Activated CD4-positive, alpha-beta T cell treated with anti-CD3 and anti-CD28 coated beads, Interleukin-2, amount 10 ng/mL, durations not matched to agents 7 days and 5 days (primary cell): ENCODE measurements at places on chromosomes 6 and 20. TPM values are rescaled to one million over a fixed set of nuclear protein-coding genes. Genes with fewer than 3 reads are reported as not detected.

Gene HFE
- total RNA-seq = 3.5 TPM

Gene ADGB
- total RNA-seq = not detected

Gene APOM
- total RNA-seq = 3.9 TPM

- DNase-seq = no peak
Observed at GRCh38 chr20:47213966-47214365, 142.5 kb downstream of the ZMYND8 start.

DNA sequence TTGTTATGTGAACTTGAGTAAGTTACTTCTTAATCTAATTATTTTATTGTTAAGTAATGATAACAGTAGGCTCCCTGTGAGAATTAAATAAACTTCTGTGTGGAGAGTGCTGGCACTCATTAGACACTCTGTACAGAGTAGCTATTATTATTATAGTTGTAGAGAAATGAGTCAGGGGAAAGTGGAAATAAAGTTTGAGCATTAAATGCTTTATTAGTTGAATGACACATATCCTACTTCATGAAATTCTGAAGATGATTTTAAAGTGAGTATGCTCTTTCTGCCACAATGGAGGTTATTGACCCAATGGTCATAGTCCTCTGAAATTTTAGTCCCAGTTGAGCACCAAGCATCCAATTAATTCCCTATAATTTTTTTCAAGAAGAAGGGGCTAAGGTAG, 5.9 kb downstream of the ECI2 start:
- no peak for DNase-seq

- no peak for DNase-seq
Observed at GRCh38 chr20:37781626-37782025, 87.8 kb downstream of the CTNNBL1 start.

DNA sequence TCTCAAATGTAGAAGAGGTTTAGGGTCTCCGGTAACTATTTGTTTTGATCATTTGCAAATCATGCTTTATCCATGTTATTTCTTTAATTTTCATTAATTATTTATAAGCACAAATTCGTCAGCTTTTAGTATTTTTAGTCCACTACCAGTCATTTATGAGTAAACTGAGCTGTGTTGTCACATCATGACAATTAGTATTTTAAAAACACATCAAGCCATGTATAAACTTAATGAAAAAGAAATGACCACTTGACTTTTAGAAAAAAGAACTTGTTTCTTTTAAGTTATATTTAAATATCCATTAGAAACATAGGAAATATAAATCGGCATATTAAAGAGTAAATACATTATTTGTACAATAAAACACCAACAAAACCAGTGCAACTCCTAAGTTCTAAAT, 2.8 kb downstream of the NKX2-4 start:
- no peak for DNase-seq

DNA sequence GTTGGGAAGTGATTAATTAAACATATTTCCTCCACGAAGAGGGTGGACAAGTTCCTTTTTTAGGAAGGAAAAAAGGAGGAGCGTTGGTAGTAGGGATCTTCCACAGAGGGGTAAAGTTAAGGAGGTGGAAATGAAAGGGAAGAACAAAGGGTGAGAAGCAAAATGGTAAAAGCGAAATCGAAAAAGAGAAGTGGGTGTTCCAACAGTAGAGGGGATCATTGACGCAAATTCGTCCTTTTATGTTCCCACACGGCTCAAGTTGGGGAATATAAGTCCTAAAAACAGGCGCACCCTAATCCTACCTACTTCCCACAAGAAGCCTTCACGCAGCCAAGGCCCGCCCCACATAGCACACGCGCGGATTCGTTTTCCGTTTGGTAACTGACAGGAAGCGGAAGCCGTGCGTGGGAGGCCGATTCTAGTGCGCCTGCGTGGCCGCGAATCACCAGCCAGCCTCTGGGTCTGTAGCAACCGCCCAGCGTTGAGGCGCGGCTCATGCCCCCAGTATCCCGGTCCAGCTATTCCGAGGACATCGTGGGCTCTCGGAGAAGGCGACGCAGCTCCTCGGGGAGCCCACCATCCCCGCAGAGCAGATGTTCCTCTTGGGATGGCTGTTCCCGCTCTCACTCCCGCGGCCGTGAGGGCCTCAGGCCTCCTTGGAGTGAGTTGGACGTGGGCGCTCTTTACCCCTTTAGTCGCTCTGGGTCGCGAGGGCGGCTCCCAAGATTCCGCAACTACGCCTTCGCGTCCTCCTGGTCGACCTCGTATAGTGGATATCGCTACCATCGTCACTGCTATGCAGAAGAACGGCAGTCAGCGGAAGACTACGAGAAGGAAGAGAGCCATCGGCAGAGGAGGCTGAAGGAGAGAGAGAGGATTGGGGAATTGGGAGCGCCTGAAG, at the start of gene NKAPL:
Gene NKAPL (plus strand): TSS at position 421 of the 901 bp plus-strand sequence. CDS start 75 bp downstream, at position 496.
- peak; percentile 53 for DNase-seq
